ENCODE measurements at places on chromosomes 16 and 17.

DNA sequence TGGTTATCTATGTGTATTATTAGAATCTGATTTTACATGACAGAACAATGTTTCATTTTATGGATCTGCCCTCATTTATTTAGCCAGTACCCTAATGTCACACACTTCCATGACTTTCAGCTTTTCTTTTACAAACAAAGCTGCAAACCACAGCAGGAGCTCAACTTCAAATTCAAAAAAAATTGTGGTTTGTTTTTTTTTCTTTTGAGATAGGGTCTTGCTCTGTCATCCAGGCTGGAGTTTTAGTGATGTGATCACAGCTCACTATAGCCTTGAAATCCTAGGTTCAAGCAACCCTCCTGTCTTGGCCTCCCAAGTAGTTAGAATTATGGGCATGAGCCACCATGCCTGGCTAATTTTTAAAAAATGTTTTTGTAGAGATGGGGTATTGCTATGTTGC, 8.2 kb upstream of the MPRIP start:
- no peak for DNase-seq

DNA sequence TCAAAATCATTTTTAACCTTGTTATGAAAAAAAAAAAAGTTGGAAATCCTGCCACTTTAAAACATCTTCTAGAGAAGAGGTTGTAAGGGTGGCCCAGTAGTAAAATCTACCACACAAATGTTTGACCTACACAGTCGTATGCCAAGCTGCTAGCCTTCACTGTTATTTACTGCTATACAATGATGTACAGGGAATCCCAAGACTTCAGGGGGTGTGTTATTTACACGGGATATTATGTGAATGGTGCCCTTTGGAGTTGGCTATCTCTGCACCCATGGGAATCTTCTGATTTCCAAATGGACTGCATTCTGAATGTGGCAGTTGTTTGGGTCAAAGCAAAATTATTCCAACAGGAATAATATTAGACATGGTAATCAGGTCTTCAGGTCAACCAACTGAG, 45.9 kb downstream of the STH start:
- no peak for DNase-seq

DNA sequence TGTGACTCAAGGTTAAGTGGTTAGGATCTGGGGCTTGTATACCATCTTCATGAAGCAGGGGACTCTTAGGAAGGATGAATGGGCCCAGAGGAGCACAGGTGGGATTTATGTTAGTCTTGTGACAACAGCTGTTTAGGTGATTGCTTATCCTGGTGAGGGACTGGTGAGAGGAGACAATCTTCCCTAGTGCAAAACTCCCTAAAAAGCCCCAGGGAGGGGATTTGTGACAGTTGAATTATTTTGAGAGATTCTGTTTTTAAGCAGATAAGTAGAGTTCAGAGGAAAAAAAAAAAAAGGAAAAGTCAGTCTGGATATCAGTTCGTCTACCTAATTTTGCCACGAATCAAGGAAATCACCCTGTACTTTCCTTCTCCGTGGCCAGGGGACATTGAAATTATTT, 35.1 kb upstream of the SEC14L1 start:
- no peak for DNase-seq

DNA sequence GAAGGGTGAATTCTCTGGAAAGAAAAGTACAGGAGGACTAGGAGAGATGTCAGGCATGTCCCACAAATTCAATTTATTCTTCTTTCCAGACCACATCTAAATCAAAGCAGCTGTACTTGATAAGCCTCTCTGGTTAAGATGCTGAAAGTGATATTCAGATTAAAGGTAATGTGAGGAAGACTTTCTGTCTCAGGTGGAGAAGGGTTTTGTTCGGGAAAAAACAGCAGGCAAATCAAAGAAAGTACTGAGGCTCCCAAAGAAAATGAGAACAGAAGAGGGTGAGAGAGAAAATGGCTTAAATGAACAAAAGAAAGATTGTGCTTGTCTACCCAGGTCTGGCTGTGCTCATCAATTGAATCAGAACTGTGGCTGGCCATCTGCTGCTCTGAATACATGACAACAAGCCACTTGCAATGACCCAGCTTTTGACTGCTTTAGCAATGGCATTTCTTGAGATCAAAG, 55.6 kb downstream of the MMD start:
- no peak for DNase-seq

Measured in aorta (tissue), 5 donors.